ENCODE measurements at places on chromosomes 5 and 9.

DNA sequence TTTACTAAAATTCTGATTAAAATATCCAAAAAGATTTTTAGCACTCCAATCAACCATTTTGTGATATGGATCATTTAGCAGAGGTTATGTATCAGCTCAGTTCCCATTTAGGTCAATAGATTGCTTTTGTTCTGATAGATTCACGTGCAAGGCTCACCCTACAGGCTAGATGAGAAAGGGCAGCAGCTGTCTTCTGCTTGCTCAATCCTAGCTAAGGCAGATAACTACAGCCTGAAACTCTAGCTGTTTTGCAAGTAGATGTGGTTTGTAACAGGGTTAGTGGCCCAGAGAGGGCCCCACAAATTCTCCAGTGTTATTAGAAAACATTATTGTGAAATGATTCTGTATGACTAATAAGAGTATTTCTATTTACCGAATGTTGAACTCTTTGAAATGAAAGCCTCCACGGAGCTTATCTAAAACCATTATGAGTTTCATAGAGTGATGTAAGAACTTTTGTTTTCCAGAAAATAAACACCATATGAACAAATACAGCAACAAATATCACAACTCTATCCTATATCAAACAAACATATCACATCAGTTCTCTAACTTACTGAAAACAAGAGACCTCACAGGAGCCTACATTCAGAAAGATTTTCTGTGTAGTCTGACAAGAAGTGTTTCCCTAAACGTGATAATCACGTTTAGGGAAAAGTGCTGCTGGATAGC is 841.9 kb upstream of the ACO1 start:
- DNase-seq: no peak

GRCh38 chr9:92507496-92507895 is 25.2 kb upstream of the ASPN start:
- DNase-seq: no peak

GRCh38 chr9:5764130-5764868 is 68.6 kb downstream of the ERMP1 start:
- DNase-seq: no peak

GRCh38 chr9:126623667-126624478 is 10.1 kb downstream of the LMX1B start:
- no peak for DNase-seq

- DNase-seq: no peak
Observed at GRCh38 chr9:89171693-89172092, 6.9 kb downstream of the SHC3 start.

DNA sequence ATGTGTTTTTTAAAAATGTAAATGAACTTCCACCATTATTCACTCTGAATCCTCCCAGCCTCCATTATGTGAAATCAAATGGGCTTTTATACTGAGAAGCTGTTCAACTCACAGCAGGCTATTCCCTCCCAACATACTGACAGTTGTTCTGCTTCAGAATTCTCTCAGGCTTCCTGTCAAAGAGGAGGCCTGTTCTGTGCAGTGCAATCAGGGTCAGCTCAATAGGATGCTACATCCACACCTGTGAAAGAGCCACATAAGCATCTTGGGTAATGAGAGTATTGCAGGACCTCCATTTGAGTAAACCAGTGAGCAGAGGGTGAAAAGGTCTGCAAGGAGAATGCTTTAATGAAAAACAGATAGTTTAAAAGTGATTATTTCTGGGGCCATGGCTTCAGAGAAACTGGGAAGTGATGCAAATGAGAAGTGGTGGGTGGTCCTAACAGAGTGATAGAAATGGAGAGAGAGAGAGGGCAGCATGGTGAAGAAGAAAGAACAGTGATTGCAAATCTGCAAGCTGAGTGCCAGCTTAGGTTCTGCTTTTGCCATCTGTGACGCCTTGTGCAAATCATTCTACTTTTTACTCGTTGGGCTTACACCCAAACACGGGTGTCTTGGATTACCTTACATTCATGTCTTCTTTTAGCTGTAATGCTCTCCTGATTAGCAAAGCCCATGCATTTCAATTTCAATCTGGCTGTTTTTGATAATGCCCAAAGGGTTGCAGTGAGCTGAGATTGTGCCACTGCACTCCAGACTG is 202.5 kb upstream of the NMUR2 start:
- no peak for DNase-seq

- DNase-seq: no peak
Observed at GRCh38 chr9:88645172-88645878, 110.3 kb downstream of the NXNL2 start.

DNA sequence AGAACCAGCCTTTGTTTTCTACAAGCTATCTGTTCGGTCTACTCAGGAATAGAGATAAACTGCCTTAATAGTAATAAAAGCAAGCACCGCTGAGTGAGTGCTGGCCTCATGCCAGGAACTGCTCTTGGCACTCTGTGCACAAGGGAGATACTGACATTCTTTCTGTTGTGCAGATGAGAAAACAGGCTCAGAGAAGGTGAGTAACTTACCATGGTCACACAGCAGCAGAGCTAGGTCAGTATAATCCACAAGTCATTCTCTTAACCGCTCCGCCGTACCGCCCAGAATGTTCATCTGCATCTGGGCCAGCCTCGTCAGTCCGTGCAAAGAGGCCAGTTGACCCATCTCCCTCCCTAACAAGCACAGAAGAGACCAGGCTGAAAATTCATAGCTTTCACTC is 27.4 kb downstream of the QRFP start:
- DNase-seq: no peak

DNA sequence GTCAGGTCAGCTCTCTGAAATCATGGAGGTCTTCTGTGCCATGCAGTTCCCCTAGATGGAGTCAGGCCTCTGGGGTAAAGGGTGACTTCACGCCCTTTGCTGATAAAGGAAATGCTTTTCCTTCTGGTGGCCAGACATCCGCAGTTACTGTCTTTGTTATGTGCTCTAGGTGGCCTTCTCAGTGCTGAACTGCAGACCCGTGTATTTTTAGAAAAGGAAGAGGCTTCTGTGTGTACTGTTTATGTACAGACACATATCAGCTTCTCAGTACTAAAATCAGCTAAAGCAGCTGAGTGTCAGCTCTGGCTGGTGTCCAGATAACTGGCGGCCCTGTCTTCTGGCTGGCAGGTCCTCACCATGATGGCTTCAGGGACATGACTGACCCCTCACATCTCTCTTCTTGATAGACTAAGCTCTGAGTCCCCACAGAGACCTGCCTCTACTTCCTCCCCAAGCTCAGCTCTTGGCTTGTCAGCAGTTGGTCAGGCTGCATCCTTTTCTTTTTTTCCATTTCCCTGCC is 75.3 kb downstream of the ARHGAP26 start:
- no peak for DNase-seq

GRCh38 chr5:141234109-141234667 is 11.0 kb upstream of the PCDHB15 start:
- DNase-seq: no peak

Data from right forelimb (tissue), 1 donor.